ENCODE measurements at places on chromosomes 12 and 14.
A peak's percentile ranks its signal among the peaks of the same experiment; 100 is the strongest.

DNA sequence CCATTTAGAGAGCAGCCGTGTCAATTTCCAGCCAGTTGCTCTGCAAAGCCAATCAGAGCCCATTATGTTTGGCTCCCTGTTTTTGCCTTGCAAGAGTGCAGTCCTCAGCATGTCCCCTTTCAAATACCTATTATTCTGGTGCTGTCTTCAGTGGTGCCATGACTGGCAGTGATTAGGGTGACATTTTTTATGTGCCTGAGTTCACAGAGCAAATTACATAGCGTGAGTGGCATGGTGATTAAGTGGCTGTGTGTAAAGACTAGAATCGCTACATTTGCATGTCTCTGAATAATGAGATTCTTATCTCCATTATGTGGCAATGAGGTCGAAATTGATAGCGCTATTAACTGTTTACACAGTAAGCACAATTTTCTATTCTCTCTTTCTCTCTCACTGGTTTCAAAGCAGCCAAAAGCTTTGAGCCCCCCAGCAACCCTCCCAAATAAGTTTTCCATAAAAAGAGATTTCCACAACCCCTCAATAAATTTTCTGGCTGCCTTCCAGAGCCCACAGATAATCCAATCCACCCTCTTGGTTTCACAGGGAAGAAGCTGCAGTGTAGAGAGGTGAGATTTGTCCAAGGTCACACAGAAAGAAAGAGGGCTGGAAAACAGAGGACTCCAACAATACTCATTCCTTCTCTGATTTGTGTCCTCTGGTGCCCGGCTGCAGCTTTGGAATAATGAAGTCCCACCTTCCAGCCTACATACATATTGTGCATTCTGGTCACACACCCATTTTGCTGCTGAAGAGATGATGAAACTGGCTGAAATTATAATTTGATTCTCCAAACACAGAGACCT is 58.8 kb upstream of the NUDT4 start:
- DNase-seq, result peak; percentile 25

DNA sequence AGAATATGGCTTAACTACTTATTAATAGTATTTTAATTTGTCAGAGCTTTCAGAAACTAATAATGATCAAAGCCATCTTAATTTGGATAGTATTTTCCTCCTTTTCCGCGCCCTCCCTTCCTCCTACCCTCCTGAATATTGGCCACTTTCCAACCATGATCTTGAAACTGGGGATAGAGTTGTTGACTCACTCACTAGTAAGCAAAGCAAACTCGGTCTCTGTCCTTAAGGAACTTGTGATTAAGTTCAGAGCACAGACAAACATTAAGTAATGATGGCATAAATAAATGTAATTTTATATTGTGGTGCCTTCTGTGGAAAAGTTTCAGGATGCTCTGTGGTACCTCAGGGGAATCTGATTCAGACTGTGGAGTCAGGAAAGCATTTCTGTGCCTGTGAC is 75.7 kb downstream of the LRRK2 start:
- no peak for DNase-seq

GRCh38 chr12:26239122-26239851 is 43.9 kb downstream of the SSPN start:
- DNase-seq, result peak; percentile 94

DNA sequence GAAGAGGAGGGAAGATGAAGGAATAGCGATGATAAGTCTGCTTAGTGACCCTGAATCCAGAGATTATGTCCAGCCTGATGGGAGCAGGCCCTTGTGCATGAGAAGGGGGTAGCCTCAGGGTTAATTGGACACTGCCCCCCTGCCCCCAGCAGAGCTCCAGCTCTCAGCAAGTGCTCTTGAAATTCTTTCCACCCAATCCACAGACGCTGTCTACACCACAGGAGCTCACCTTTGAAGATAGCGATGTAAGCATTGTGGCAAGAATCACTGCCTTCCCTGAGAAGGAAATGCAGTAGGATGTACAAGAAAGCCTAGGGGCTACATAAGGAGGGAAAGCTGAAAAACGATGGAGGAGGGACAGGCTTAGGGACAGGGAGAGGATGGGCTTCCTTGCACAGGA is 39.4 kb downstream of the CRACR2A start:
- no peak for DNase-seq

GRCh38 chr14:69090187-69090789 is 62.6 kb downstream of the DCAF5 start:
- peak; percentile 43 for DNase-seq

DNA sequence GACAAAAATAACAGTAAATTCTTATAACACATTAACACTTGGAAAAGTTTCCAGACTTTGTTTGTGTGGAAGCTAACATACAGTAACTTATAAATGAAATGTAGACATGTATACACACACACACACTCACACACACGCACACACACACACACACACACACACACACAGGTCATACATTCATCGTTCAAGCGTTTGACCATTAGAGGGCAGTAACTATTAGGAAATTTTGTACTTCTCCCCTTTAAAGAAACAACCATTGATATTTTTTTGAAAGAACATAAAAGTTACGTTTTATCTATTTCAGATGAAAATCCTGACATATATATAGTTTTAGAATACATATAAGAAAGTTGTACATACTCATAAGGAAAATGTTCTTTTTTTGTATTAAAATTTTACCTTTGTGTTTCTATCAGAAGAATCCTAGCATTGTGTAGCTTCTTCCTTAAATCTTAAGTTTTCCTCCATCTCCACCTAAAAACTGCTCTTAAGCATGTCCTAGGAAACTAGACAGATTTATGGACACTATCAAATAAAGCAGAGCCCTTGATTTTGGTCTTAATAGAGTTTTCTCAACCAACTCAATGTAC is 29.0 kb downstream of the PTPRQ start:
- peak; percentile 56 for DNase-seq

DNA sequence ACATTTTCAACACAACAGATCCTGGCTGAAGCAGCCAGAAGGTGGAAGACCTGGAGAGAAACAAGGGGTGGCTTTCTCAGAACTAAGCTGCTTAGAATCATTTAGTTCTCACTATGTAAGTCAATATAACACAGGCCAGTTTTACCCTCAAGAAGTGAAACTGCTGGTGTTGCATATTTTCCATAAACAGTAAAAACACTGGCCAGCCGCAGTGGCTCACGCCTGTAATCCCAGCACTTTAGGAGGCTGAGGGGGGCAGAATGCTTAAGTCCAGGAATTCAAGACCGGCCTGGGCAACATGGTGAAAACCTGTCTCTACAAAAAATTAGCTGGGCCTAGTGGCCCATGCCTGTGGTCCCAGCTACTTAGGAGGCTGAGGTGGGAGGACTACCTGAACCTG is 11.6 kb downstream of the STX2 start:
- DNase-seq, result no peak

GRCh38 chr12:55724226-55724939 is 4.2 kb downstream of the RDH5 start:
- peak; percentile 84 for DNase-seq

DNA sequence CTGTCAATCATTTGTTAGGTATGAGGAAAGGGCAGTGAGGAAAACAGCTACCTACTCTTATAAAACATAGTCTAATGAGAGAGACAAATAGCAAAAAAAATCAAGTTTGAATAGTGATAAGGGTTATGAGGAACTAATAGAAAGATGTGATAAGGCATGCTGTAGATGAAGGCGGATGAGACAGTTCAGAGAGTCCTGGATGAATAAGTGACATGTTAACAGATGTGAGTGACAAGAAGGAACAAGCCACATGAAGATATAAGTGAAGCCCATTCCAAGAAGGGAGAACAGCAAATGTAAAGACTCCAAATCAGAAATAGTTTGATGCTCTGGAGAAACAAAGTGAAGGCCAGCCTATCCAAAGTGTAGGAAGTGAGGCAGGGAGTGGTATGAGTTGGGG is 154.1 kb upstream of the SYT10 start:
- DNase-seq, result no peak

DNA sequence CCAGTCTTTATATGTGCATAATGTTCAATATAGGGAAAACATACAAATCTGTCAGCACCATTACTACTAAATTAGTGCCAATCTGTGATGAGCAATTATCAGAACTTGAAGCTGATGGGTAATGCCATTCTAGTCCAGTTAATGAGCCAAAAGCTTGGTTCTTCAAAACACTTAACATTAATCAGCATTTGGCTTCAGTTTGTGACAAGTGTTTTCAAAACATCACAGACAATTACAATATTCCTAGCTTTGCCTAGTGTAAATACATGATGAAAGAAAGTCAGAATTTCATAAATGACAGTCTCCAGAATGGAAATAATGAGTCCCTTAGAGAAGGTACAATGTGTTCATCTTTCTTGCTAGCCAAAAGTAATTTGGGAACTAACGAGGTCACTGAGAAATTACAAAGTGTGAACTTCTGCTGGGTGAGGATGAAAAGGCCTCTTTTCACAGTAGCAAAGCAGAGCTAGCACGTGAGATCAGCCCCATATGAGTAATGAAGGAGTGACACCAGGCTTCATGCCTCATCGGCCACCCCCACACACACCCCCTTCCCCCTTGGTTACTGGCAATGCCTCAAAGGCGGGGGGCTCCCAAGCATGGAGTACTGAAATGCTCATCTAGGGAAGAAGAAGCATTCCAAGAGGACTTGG is 180.6 kb upstream of the EEA1 start:
- no peak for DNase-seq

GRCh38 chr12:93990832-93991803 is 157.3 kb upstream of the PLXNC1 start:
- DNase-seq, result peak; percentile 18

Measured in NB4 (cell line).